ENCODE measurements at places on chromosomes 6 and 20.

DNA sequence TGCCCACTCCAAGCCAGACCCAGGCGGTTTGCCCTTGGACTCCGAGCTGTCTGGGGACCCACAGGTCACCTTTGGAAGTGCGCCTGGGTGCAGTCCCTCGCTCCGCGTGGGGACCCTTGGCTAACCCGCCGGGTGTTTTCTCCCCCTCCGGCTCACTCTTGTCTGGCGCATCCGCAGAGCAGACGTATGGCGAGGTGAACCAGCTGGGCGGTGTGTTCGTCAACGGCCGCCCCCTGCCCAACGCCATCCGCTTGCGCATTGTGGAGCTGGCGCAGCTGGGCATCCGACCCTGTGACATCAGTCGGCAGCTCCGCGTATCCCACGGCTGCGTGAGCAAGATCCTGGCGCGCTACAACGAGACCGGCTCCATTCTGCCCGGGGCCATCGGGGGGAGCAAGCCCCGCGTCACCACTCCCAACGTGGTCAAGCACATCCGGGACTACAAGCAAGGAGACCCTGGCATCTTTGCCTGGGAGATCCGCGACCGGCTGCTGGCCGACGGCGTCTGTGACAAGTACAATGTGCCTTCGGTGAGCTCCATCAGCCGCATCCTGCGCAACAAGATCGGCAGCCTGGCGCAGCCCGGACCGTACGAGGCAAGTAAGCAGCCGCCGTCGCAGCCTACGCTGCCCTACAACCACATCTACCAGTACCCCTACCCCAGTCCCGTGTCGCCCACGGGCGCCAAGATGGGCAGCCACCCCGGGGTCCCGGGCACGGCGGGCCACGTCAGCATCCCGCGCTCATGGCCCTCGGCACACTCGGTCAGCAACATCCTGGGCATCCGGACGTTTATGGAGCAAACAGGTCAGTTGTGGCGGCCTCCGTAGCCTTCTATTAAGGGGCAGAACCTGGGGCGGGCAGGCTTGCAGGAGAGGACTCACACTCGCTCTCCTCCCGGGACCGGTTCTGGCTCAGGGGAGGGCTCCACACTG is 1.1 kb downstream of the PAX1 start:
- DNase-seq: no peak

DNA sequence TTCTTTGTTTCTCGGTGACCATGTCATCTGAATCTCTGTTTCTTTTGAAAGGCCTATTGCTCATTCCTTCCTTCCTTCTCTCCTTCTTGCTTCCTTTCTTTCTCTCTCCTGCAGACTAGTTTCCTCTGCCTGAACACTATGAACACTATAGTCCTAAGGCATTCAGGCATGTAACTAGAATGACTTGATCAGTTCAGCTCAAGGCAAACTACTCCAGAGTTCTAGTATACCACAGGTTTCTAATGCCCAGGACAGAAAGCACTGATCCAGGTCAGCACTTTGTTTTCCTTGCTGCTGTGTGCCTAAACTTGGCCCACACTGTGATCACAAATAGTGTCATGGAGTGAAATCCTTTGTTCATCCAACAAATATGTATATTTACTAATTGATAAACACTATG is 324.1 kb upstream of the GJE1 start:
- no peak for DNase-seq

DNA sequence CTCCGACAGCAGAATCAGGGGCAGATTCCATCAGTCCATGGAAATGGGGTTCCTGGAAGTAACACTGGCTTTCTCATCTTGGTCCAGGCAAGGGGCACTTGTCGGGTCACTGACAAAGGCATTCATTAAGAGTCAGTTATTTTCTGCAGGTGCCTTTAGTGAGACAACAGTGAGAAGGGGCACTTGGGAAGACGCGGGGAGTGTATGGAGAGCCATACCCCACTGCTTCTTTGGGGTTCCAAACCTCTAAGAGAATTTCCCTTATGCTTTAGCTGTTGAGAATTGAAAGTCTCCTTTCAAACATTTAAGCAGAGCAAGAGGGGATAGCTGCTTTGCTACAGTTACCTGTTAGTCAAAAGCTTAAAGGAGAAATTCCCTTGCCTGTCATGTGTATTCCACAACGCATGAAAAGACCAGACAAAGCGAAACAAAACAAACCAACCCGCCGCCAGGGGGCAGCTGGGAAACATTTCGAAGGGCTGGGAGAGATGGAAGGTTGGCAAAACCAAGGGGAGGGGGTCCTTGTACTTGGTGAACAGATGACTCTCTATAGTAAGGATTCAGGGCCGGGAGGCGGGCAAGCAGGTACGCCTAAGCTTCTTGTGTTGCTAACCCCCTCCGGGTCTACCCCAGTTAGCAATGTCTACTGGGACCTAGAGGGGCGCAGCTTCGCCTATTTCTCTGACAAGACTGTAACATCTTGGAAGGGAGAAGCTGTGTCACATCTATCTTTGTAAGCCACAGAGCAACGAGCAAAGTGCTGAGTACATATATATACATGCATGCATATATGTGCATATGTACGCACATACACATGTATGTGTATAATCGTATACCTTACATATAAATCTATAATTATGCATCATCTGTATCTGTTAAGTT is 474.9 kb upstream of the AGPAT4 start:
- DNase-seq: peak; percentile 75

DNA sequence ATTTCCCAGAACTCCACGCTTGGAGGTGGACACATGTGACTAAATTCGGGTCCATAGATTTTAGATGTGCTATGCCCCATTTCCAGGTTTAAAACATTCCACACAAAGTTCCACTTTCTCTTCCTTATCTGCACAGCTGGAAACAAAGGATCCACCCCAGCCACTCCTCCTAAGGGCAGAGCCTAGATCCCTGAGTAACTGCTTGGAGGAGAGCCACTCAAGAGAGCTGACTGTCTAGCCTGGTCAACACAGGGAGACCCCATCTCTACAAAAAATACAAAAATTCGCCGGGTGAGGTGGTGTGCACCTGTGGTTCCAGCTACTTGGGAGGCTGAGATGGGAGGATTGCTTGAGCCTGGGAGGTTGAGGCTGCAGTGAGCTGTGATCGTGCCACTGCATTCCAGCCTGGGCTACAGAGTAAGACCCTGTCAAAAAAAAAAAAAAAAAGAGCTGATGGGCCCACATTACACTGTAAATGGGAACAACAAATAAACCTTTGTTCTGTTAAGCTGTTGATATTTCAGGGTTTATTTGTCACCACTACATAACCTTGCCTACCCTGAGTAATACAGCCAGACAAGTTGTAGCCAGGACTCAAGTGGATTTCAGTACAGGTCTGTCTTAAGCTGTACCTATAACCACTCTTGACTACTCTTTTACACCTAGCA is 25.8 kb upstream of the SNRPC start:
- DNase-seq: no peak

- DNase-seq: no peak
These were observed 29.7 kb downstream of the FYN start for GRCh38 chr6:111843347-111844147.

DNA sequence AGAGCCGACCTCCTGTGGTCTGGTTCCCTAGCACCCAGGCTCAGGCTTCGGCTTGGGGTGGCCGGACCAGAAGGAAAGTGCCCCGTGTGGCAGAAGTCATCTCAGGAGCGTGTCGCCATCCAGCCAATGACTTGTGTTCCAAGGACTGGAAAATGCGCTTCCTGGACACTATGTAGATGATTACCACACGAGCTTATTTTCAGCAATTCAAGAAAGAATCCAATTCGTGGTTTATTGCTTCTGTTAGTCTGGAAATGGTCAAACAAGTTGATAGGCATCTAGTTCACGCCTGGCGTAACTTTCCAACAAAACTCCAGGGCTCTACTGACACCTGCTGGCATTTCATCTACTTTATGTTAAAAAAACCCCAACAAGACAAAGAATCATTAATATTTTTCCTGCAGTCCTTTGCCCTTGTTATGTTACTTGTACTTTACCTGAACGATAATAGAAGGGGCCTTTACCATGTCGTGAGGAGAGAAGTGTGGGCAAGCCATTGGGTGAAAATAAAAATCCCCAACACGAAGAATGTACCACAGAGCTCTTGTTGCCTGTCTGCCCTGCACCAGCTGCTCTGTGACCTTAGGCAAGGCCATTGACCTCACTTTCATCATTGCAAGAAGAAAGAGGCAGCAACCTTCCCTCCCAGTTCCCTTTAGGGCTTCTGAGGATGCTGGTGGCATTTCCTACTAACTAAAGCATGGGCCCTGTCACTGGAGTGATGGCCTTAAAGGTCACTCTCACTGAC is 154.7 kb upstream of the LAMP5 start:
- DNase-seq: peak; percentile 50

DNA sequence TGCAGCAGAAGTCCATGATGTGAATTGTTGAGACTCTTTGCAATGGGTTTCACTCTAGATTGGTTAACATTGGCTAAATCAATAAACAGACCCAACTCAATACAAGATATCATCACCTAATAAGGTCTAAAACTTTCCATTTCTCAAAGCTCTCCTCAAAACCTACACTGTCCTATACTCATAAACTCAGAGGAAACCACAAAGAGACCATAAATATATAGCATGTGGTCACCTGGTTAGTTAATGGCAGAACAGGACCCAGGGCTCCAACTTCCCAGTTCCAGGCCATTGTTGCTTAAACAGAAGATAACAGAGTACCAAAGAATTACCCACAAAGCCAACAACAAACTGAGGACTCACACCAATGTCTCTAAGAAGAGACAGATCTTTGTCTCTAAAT is 12.0 kb downstream of the RTN4IP1 start:
- DNase-seq: no peak

- no peak for DNase-seq
These were observed 17.5 kb downstream of the CTCFL start for GRCh38 chr20:57507477-57507876.

DNA sequence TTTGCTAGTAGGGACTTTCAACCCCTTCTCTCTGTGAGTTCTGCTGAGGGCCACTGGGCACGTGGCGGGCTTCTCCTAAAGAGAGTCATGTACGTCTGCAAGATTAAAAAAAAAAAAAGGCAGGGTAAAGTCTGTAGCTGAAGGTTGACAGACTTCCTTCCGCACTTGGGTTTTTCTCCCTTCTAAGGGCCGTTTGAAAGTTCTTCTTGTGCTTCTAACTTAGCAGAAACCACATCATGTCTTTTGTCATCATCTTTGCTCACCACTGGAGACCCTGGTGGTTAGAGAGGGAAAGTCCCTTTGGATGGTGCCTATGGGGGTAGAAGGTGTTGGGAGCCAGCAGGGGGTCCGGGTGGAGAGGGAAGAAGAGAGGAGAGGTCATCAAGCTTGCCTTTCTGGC is 31.4 kb downstream of the PRDM1 start:
- no peak for DNase-seq

Measured in NCI-H146 (cell line).